ENCODE measurements at places on chromosomes 2 and 18.

GRCh38 chr2:217604527-217605194 is 398.1 kb downstream of the TNS1 start:
- no peak for DNase-seq

DNA sequence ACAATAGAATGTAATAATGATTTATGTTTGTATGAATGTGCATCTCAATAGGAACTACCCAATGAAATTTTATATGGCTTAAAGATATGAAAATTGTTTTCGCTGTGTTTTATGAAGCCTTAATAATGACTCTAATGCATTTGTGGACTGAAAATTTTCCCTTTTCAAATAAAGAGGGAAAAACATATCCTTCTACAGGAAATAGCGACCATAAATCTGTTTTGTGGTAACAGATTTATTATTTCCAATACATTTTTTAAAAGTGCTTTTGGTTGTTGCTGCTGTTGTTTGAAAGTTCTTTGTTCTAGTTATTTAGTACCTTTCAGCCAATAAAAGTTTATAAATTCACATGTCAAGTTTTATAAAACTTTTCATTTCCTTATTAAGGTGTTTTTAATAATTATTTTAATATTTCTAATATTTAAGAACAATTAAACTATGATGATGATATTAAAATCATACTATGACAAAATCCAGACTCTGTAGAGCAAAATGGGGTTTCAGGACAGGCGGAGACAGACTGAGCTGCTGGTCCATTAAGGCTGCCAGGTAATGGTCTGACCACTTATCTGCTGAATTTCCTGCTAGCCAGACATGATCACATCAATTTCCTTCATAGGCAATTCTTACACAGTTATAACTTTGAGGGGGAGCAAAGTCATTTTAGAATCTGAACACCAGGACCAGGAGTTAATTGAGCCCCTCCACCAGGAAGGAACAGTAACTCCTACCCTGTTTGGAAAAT is 65.7 kb upstream of the NEUROD1 start:
- DNase-seq, result no peak

- no peak for DNase-seq
Measured at GRCh38 chr2:83022631-83023210, 1436.4 kb downstream of the SUCLG1 start.

- DNase-seq, result no peak
Measured at GRCh38 chr18:42392416-42392815, 437.4 kb downstream of the PIK3C3 start.

Measured in activated T-helper 1 cell treated with anti-CD3 and anti-CD28 coated beads, Interleukin-12 subunit alpha, Interleukin-12 subunit beta, Interleukin-2, Interleukin-4 antibody, amounts not matched to agents 30 ng/mL and 10 ng/mL and 1 ng/mL, durations not matched to agents 14 hours and 24 hours and 36 hours (primary cell).